ENCODE measurements at places on chromosomes 7 and 10.

- no peak for DNase-seq
These were observed 22.2 kb downstream of the YAE1 start for GRCh38 chr7:39588416-39588815.

DNA sequence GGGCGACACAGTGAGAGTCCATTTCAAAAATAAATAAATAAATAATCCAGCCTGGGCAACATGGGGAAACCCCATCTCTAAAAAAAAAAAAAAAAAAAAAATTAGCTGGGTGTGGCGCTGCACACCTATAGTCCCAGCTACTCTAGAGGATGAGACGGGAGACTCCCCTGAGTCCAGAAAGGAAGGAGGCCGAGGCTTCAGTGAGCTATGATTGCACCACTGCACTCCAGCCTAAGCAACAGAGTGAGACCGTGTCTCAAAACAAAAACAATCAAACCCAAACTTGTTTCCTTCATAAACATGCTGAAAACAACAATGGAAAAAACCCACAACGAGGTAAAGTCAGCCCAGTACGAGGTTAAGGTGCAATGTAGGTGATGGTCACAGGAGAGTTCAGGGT is 1.2 kb downstream of the COX19 start:
- no peak for DNase-seq

GRCh38 chr10:92530421-92530820 is 43.5 kb downstream of the IDE start:
- DNase-seq = no peak

GRCh38 chr10:102120991-102121738 is 997 bp upstream of the LDB1 start:
- DNase-seq = no peak

- no peak for DNase-seq
These were observed 71.5 kb downstream of the SLC35B4 start for GRCh38 chr7:134245253-134245652.

Measured in activated CD8-positive, alpha-beta memory T cell treated with anti-CD3 and anti-CD28 coated beads, Interleukin-2, amount 50 U/mL, for 48 hours (primary cell).